LHCN-M2 (cell line): ENCODE measurements at places on chromosomes 5 and 9. TPM values are rescaled to one million over a fixed set of nuclear protein-coding genes. Genes with fewer than 3 reads are reported as not detected.

The ACOT12 gene
- not detected in 2 replicates for total RNA-seq

The RAI14 gene
- total RNA-seq = 64.1 and 72.7 TPM in 2 replicates

The PCDHA10 gene
- total RNA-seq = not detected in 2 replicates

The EPB41L4A gene
- total RNA-seq = not detected in 2 replicates

The CNTNAP3B gene
- 0.11 TPM in 1 of 2 replicates, not detected in the other for total RNA-seq

The CSF1R gene
- 0.40 and 1.4 TPM in 2 replicates for total RNA-seq

The ARL14EPL gene
- total RNA-seq = 0.40 TPM in 1 of 2 replicates, not detected in the other

The CSNK1G3 gene
- 42.5 and 49.6 TPM in 2 replicates for total RNA-seq

The POC5 gene
- total RNA-seq = 19.7 and 22.4 TPM in 2 replicates

The PCDHGA3 gene
- total RNA-seq = 0.57 TPM in 1 of 2 replicates, not detected in the other

The C5orf46 gene
- not detected in 2 replicates for total RNA-seq

The GPSM1 gene
- 34.1 and 34.4 TPM in 2 replicates for total RNA-seq

The TMC1 gene
- not detected in 2 replicates for total RNA-seq

The MPDZ gene
- 11.7 and 16.9 TPM in 2 replicates for total RNA-seq

The LHX3 gene
- not detected in 2 replicates for total RNA-seq

The OLFM1 gene
- not detected in 2 replicates for total RNA-seq

The OBP2B gene
- total RNA-seq = not detected in 2 replicates

- no peak for DNase-seq
These were observed 44.1 kb downstream of the COL23A1 start for GRCh38 chr5:178545941-178546674.

DNA sequence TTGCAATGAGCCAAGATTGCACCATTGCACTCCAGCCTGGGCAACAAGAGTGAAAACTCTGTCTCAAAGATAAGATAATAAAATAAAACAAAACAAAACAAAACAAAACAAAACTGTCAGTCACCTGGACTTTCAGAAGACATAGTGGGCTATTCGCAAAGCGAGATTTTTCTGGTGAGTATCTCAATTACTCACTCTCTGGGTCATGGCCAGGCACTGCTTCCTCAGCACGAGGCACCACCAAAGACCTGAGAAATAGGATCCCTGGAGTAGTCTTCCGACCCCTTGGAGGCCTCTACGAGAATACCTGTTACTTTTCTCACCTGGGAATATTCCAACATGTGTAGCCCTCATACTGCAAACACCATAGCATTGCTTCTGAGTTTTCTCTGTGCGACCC, 201.7 kb upstream of the ZNF618 start:
- peak; percentile 70 for DNase-seq

- peak; percentile 59 for DNase-seq
These were observed 372.0 kb downstream of the ARHGEF28 start for GRCh38 chr5:73997960-73998359.

GRCh38 chr5:170226661-170227060, 6.1 kb upstream of the C5orf58 start:
- DNase-seq = no peak

GRCh38 chr9:76687861-76688391, 76.3 kb upstream of the PCA3 start:
- DNase-seq = peak; percentile 96

DNA sequence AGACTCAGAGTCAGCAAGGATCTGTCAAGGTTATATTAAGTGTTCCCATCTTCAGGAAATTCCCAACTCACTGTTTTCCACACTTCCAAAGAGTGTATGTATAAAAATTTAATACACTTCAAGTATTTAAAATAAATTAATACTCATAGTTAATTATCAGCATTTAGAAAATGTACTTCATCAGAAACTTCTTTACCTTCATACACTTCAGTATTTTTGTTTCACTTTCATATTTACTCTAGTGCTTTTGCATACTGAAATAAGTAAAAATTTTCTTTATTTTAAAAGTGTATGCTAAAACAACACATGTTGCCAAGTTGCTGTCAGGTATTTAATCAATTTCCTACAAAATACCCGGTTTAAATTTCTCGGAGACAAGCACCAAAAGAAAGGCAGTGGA, 16.5 kb downstream of the RICTOR start:
- DNase-seq = no peak

DNA sequence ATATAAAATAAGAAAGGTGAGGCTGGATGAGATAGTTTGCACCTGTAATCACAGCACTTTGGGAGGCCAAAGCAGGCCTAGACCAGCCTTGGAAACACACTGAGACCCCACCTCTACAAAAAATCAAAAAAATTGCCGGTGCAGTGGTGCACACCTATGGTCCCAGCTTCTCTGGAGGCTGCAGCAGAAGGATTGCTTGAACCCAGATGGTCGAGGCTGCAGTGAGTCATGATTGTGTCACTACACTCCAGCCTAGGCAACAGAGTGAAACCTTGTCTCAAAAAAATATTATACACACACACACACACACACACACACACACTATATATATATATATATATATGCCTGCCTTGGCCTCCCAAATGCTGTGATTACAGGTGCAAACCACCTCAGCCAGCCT, 1.3 kb downstream of the SLC35D2 start:
- peak; percentile 9 for DNase-seq

DNA sequence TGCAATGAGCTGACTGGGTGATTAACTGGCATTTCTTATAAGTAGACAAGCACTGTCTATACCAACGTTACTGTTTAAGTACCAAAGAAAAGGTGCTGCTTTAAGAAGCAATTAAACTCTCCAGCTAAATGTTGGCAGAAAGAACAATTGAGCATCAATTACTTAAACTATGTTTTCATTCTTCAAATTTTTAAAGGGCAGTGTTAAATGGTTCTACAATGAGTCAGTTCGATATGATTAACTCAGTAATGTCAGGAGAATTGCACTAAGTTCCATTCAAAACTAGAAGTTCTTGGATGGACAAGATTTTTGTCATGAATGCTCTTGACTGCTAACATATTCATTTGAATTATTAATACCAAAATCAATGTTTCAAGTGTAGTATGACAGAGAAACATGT, 593.7 kb downstream of the DNAH5 start:
- peak; percentile 51 for DNase-seq

GRCh38 chr5:143124593-143124992, 278.9 kb downstream of the NR3C1 start:
- DNase-seq = no peak

- no peak for DNase-seq
These were observed 13.5 kb upstream of the GRM6 start for GRCh38 chr5:179008667-179009066.

- no peak for DNase-seq
These were observed 208.6 kb downstream of the FBN2 start for GRCh38 chr5:128329386-128329939.

DNA sequence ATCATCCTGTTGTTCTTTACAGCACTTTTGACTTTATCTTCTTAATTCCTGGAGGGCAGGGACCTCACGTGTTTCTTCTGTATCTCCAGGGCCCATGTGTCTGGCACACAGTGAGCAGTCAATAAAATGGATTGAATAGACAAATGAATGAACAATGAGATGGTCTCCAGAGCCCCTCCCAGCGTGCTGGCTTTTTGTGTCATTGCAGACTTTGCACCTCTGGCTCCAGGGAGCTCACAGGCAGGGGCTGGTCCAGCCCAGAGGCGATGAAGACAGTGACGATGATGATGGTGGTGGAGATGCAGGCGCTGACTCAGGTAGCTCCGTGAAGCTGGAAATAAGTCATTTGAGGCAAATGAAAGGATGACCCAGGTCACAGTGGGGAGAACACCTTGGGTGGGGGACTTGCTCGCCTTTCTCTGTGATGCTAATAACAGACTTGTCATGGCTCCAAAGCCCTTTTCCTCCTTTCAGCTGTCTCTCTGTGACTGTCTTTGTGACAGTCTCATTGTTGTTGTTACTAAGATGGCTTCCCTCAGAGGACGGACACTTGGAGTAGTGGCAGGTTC, 30.4 kb upstream of the FABP6 start:
- no peak for DNase-seq

DNA sequence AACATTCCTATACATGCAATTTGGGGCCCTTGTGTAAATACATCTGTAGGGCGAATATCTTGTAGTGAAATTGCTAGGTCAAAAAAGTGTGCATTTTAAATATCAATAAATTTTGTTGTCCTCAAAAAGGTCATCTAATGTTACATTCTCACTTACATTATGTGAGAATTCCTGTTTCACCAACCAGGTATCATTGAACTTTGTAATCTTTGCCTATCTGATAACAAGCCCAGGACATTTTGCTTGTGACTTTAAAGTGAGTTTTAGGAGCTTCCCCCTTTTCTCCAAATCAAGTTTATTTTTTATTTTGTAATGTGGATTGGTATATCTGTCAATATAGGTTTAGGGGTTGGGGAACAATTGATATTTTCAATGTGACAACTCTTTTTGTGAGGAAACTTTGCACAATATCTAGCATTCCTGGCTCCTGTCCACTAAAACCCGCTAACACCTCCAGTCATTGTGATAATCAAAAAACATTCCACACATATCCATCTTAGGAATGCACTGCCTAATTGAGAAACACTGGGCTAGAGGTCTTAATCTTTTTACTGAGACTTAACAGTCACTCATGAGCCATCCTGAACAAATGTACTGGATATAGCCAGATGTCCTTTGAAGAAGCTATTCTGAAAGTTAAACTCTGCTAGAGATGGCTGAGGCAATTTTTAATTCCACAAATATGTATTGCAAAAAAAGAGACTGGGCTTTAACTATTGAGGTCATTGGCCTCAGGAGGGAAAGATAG, 72.5 kb upstream of the SLC1A1 start:
- DNase-seq = peak; percentile 30

GRCh38 chr5:140253985-140254384, 48.9 kb downstream of the PFDN1 start:
- peak; percentile 24 for DNase-seq

DNA sequence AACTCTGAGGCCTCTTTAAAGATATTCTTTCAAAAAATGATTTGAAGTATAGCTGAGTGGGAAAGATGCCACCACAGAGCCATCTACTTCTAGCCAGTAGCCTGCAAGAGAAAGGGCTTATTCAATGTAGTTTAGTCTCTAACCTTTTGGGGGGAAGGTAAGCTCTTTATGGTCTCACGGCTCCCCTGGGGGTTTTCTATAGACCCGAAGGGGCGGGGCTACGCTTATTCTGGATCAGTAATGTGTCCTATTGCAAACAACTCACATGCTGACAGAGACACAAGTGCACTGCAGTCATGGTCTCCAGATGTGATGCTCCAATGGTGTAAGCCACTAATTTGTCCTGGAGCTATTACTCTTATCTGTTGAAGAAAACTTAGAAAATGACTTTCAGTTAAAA, 53.4 kb upstream of the RPS23 start:
- no peak for DNase-seq

DNA sequence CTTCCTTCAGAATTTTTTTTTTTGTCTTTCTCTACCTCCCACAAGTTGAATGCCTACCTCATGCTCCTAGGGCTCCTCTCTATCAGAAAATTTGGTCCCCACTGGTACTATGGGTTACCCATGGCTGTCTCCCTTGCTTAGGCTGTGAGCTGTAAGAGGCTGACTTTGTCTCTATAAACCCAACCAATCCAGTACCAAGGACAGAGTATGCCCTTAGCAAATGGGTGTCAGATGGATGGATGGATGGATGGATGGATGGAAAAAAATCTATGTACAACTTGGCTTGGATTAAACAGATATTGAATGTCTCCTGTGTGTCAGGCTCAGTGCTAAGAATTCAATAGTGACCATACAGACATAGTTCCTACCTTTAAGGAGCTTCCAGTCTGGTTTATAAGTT, 398.2 kb upstream of the TRPC7 start:
- DNase-seq = no peak

DNA sequence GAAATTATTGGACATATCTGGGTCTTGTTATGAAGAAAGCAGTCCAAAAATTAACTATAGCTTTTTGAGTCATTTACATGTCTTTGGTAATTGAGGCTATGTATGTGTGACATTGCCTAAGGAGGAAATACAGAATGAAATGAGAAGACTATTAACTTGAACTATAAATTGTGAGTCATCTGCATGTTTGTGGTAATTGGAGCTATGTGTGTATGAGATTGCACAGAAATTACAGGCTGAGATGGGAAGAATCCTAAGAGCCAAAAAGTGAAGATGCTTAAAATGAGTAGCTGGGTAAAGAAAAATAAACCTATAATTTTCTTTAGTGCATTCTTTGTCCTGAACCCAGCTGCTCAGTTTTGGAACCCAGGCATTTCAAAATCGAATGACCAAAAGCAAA, 747.6 kb upstream of the EDIL3 start:
- DNase-seq = peak; percentile 51

DNA sequence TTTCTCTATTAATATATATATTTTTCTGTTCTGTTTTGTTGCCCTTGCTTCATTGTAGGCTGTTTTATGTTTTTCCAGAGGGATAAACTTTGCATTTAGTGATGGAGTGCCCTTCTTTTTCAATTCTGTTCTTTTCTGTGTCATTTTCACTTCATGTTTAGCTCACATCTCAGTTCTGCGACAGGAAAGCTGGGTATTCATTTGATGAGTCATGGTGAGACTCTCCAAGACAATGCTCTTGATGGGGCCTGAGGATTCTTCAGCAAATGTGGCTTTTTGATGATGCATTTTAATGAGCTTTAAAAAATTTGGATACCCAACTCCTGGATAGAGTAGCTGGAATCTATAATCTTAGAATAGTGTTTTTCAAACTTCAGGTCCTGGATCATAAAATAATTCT, 56.5 kb upstream of the SPATA31D4 start:
- DNase-seq = peak; percentile 75

DNA sequence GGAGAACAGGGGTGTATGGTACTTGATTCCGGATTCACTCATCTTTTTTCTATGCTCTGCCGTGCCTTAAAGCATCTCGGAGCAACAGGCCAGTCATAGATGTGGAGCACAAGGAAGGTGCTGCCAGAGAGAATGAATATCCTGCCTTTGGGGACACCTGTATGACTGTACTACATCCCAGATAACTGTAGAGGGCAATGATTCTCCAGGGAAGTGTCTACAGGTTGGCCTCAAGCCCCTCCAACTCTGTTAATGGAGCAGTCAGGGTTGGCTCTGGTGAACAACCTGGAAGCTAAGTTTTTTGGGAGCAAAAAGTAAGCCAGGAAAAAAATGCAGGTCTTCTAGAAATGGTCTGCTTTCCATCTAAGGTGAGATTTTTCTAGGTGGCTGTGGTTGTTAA, 71.0 kb downstream of the NREP start:
- DNase-seq = no peak

DNA sequence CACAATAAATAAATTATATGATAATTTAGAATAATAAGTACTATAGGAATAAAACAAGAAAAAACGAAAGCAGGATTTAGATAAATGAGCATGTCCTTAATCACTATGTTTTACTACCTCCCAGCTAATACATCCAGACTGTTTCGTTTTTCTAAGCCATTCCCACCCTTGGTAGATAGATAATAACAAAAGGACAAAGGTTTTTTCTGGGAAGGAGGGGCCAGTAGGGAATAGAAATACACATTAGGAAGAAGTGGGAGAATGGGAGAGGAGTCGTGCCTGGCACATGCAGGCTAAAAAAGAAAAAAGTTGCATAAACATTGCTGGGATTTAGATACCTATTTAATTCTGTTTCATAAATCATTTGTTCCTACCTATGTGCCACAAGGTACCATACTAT, 97.1 kb downstream of the MTX3 start:
- no peak for DNase-seq

GRCh38 chr5:135993880-135994636, 34.7 kb upstream of the TGFBI start:
- peak; percentile 62 for DNase-seq
